ENCODE measurements at places on chromosomes 6 and 20.

- DNase-seq = no peak
Measured at GRCh38 chr20:38141204-38141888, 23.7 kb downstream of the TGM2 start.

GRCh38 chr6:106666282-106667021 lies 37.1 kb downstream of the QRSL1 start:
- no peak for DNase-seq

DNA sequence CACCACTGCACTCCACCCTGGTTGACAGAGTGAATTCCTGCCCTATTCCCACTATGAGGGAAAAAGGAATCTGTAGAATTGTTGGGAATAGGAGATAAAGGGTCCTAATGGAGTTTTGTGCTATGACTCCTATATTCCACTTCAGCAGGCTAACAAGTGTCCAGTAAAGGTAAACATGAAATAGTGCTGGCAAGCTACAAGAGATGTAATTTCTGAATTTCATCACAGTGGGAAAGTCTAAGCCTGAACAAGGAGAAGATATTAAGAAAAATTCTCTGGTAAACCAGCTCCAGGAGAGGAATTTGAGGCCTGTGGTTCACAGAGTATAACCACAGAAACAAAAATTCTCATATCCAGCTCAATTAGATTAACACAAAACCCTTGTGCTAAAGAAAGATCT lies 10.3 kb upstream of the C6orf58 start:
- no peak for DNase-seq

DNA sequence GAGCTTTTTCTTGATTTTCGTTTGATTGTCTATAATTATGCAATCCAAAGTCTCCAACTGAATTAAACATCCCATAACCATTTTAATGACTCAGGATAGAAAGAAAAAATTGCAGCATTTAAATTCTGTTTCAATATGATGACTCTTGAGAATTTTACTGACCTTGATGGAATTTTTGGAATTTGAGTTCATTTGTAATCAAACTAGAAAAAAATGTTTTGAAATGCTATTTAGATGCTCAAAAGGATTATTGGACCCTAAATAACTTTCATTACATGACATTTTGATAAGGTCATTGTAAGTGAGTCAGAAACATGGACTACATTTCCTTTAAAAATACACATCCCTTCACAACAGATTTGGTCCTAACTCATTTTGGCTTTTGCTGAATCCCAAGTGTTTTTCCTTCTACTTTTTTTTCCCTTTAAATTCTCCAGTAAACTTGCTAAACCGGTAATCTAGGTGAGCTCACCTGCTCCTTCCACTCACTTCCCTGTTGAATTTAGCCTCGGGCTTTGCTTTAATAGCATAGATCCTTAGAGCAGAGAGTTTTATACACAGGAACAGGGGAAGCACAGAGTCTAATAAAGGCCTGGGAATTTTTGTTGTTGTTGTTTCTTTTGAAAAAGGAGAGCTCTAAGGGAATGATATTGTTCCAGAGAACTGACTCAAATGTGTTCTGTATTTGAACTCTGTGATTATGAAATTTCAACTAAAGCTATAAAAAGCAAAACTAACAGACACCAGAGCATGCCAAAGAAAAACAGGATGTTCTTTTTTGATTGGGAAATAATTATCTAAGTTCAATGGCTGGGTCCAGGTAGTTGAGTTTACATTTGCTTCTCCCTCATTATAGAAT lies 1088.2 kb upstream of the CITED2 start:
- no peak for DNase-seq

DNA sequence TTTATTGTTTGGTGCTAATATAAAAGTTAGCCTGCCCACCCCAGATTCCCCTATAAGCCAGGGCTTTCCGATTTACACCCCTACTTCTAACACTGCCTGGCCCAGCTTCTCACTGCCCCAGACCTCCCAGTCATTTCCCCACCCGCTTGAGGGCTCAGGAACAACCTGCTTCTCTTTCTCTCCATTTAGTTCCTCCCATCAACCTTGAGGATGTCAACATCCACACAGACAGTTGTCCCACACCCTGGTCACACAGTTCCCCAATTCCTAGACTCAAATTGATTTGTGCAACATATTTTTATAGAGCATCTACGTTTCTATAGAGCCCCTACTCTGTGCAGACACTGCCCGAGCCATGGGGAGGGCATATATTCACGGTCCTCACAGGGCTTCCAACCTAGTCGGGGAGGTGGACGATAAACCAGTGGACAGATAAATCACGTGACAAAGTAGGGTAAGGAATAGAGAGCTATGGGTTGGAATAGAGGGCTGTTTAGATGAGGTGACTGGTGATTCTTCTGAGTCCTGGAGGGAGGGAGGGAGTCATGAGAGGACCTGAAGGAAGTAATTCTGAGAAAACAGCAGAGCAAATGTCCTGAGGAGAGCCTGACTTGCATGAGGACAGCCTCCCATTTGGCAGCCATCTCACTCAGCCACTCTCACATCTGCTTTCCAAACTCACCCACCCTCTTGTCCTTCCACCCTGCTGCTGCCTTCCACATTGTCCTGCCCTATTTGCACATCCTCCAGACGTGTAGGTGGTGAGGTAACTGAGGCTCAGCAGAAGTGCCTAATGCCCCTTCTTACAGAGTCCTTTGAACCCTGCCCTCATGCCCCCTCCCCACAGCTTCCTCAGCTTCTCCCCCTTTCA lies 6.3 kb downstream of the GABRR2 start:
- DNase-seq = no peak

DNA sequence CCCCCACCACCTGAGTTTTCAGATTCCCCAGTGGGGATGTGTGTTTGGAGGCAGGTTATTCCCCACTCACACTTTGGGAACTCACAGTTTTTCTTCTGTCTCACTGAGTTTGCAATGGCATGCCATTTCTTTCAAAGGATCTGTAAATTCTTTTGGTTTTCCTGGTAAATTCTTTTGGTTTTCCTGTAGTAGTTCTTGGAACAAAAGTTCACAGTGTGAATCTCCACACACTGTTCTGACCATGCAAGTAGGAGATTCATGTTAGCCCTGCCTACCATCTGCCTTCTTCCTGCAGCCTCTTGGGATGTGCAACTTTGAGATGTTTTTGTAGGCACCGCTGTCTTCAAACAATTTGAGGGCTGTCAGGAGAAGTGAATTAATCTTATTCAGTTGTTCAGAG lies 165.6 kb upstream of the OGFRL1 start:
- DNase-seq = no peak

DNA sequence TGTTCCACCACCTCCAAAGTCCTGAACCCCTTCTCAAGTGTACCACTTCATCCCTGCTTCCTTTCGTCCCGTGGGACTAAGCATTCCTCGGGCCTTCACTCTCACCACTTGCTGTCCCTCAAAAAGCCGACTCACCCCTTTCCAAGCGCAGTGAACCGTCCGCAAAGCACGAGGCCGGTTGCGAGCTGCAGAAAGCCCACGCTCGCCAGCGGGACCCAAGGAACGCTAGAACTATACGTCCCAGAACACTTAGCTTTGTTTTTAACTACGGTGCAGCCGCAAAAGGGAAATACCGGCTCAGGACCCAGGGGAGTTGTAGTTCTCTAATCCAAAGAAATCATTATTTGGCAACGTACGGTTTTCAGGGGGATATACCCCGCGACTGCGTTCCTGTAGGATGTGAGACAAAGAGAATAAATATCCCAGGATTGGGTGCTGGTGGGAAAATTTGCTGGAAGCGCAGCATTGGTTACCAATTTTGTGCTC lies 416 bp upstream of the POLR1H start:
- DNase-seq = peak; percentile 23

GRCh38 chr20:56797023-56797422 lies 167.9 kb downstream of the TFAP2C start:
- no peak for DNase-seq

- no peak for DNase-seq
Measured at GRCh38 chr6:109348226-109348625, 34.0 kb downstream of the CD164 start.

DNA sequence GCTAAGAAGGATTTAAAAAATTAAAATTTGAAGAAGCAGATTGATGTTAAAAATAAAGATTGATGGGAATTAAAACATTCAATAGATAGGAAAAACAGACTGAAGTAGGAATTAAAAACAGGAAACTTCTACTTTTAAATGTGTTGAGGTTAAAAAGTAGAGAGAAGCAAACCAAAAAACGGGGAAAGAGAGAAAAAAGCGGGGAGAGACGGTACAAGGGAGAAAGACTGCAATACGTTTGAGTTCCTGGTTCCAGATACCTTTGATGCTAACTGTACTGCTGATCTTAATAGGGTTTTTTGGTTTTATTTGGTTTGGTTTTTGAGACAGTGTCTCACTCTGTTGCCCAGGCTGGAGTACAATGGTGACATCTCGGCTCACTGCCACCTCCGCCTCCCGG lies 27.0 kb downstream of the LOC128125822 start:
- no peak for DNase-seq

- DNase-seq = no peak
Measured at GRCh38 chr20:15241681-15242080, 904.3 kb upstream of the FLRT3 start.

DNA sequence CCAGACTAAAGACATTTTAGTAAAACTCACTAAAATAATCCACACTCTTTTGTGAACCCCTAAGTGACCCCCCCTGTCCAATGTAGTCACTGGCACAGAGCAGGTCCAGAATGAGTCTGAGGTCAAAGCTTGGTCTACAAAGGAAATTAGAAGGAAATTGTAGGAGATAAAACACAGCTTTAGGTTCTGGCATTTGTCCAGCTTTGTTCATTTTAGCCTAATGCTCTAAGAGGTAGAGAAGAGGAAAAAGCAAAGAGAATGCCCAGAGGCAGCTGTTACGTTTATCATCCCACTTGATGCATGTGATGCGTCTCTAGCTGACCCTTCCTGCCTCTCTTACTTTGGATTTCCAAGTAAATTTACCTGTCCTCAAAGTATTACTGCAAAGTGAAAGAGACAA lies 62.5 kb downstream of the CNKSR3 start:
- DNase-seq = no peak

GRCh38 chr6:106470316-106470715 lies 109.8 kb downstream of the CRYBG1 start:
- no peak for DNase-seq

DNA sequence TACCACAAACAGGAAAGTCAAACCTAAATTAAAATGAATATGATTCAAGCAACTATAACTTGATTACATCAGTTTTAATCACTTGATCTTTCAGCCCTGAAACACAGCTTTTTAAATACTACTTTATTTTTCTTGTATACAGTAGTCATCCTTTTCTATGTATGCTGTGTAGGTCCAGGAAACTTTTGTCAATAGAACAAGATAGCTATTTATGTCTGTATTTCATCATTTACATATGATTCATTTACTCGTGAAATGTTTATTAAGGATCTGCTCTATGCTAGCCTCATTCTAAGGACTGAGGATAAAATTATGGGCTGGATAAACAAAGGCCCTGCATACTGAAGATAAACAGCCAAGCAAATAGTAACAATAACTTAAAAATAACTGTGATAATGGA lies 930.2 kb downstream of the TFAP2A start:
- DNase-seq = no peak

DNA sequence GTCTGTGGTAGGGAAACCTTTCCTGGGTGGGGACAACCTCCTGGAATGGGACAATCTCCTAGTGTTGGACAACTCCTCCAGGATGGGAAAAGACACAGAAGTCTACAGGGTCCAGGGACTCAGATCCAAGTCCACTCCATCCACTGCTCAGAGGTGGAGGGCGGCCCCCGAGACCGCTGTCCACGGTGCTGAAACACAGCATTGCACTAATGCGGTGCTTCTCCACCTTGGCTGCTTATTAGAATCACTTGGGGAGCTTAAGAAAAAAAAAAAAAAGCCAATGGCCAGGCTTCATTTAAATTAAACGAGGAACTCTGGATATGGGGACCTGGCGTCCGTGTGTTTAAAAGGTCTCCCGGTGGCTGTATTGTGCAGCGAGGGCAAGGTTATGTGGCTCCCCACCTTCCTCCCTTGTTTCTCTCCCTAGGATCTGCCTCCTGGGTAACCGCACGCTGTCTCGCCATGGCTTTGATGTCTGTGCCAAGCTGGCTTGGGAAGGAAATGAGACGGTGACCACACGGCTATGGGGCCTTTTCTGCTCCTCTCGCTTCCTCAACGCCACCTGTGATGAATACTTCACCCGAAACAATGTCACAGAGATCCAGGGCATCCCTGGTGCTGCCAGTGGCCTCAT lies 12.0 kb downstream of the SLC12A5 start:
- DNase-seq = no peak

- DNase-seq = no peak
Measured at GRCh38 chr6:56807326-56807988, 147.4 kb upstream of the BEND6 start.

DNA sequence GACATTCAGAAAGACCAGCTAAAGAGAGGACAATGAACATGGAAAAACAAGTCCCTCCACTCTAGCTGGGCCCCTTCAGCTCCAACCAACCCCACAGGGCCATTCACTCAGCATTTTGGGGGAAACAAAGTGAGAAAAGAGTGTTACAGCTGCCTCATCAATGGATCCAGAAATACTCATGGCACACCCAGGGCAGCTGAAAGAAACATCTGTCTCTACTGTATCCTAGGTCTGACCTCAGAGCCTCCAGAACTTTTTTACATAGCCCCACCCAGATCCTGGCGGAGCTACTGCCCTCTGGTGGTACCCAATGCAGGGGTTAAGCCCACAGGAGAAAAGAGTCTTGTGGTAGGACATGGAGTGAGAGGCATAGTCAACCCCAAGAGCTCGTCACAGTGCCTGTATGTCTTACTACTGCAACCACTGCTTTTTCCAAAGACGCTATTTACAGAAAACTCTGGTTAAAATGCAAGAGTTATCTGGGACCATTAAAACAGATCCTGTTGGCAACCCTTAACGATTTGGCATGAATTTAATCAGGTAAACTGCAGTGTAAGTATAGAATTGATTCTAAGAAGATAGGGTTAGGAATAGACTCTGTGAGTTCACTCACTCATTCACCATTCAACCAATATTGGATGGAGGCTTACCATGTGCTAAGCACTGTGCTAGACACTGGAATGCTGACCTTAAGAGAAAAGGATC lies 37.4 kb upstream of the FAM83C start:
- DNase-seq = no peak
